ENCODE measurements at places on chromosomes 2 and 18.

- no peak for DNase-seq
Observed at GRCh38 chr18:77528872-77529271, 279.2 kb downstream of the GALR1 start.

- DNase-seq = no peak
Observed at GRCh38 chr2:149226790-149227189, 103.6 kb upstream of the LYPD6 start.

- DNase-seq = no peak
Observed at GRCh38 chr2:208186465-208186864, 3.4 kb downstream of the C2orf80 start.

DNA sequence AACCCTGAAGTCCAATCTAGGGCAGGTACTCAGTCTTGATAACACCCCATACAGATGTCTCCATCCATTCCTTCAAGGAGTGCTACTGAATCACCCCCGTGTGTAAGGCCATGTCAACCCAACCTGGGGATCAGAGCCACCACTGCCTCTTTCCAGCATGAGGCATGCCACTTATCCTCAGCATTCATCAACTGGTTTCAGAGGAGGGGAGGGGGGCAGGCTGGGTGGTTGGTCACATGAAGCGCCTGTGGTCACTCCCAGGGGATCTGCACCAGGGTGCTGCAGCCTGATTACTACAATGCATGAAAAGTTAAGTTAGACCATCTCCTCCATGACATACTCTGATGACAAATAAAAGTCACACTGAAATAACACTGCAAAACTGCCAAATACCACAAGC is 65.0 kb downstream of the UXS1 start:
- no peak for DNase-seq

DNA sequence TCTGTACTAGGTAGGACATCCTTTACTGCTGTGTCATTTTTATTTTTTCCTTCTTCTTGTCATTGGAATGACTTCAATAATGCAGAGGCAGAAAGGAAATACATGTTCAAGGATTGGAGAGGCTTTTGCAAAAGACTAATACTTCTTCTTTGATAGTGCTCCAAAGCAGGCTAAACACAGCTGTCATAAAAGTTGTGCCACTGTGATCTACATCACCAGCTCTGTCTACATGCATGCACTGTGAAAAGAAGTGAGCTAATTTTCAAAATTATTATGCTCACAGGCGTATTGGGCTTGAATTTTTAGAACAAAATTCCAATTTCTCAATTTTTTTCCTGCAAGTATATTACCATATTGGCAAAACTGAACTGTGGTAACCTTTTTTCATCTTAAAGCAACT is 37.5 kb upstream of the CALCRL start:
- no peak for DNase-seq

- no peak for DNase-seq
Observed at GRCh38 chr2:152566728-152567069, 150.6 kb downstream of the PRPF40A start.

GRCh38 chr2:15041429-15041837 is 408.9 kb downstream of the LRATD1 start:
- DNase-seq = peak; percentile 56

- no peak for DNase-seq
Observed at GRCh38 chr18:78271790-78272189, 707.8 kb upstream of the SALL3 start.

- no peak for DNase-seq
Observed at GRCh38 chr2:148754864-148755263, 110.3 kb downstream of the EPC2 start.

DNA sequence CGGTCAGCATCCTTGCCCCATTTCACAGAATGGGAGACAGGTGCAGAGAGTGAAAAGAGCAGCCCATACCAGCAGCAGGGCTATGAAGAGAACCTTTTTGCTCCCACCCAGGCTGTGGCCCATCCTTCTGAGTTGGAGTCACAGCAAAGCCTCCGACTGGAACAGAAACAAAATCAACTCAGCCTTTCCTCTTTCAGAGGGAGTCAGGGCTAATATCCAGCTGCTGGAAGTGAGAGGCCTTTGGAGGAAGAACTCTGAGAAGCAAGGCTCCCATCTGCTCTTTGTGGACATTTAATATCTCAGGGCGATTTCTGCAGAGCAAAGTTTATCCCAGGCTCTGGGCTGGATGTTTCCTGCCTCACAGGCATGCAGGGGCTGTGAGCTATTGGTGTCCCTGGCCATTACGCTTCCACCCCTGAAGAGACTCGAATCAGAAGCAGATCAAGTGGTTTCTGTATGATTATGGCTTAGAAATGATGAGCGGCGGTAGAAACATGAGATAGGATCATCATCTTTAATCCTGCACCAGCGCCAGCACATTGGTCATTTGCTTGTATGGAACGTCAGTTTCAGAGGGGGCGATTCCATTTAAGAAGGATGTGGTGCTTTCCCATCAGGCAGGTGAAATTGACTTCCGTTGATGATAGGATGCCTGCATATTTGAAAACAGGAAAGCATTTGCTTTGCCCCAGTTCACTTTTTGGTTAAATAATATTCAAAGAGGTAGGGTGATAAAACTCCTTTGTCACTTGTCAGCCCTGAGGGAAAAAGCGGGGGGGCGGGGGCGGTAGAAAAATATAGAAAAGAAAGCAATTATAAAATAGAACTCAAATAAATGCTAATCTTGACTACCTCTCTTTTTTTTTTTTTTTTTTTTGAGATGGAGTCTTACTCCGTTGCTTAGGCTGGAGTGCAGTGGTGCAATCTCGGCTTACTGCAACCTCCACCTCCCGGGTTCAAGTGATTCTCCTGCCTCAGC is 152.4 kb downstream of the LRRC30 start:
- DNase-seq = no peak

- no peak for DNase-seq
Observed at GRCh38 chr2:166238176-166238575, 110.4 kb upstream of the SCN1A start.

GRCh38 chr2:236642125-236642524 is 72.5 kb downstream of the ACKR3 start:
- peak; percentile 73 for DNase-seq

- no peak for DNase-seq
Observed at GRCh38 chr2:239544918-239545465, 144.2 kb upstream of the HDAC4 start.

GRCh38 chr2:95275601-95276243 is 1.5 kb downstream of the PROM2 start:
- DNase-seq = no peak

DNA sequence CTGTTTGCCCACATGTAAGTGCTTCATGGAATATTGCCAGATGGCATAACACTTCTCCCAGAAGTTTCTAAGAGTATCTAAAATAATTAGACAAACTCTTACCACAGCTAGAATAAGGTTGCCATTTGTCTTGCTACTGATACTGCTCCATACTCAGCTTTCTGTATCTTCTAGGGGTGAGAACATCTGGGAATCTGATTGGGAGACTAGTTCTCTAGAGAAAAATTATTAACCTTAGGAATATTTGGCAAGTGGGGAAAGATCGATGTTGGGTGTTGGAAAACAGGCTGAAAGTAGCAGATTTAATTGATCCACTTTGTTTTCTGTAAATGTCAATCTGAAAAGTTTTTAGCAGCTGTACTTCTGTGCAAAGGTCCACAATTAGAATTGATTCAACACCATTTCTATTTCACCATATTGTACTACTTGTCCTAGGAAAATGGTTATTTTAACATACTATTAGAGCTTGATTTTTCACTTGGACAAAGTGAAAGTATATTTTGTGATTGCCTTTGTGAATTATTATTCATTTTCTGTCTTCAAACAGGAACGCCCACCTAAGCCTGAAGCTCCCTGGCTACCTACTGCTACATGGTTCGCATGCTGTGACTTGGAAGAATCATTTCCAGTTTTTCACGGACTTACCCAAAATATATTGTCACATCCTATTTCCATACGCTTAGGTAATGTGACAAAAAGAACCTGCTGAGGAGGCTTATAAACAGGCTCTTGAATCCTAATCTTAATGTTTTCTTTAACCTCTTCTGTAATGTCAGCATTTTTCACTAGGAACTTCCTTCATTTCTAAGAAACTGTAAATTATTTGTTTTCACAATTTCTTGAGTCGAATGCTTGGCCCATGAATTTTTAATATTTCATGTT is 147.7 kb downstream of the TRABD2A start:
- DNase-seq = no peak

DNA sequence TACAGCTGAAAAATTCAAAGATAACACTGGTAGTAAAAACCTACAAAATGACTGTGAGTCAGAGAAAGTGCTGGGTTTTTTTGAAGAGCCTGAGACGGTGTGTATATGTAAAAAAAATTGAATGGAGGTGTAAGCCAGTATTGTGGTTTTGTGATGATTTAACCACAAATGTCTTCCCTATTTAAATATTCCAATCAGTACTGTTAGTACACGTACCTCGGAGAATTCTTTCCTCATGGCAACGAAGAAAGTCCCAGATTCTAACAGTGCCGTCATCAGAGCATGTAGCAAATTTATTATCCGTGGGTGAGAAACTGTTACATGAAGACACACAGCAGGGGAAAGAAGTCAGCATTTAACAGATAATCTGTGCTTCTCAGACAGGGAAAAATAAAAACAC is 48.1 kb downstream of the WDR33 start:
- no peak for DNase-seq

DNA sequence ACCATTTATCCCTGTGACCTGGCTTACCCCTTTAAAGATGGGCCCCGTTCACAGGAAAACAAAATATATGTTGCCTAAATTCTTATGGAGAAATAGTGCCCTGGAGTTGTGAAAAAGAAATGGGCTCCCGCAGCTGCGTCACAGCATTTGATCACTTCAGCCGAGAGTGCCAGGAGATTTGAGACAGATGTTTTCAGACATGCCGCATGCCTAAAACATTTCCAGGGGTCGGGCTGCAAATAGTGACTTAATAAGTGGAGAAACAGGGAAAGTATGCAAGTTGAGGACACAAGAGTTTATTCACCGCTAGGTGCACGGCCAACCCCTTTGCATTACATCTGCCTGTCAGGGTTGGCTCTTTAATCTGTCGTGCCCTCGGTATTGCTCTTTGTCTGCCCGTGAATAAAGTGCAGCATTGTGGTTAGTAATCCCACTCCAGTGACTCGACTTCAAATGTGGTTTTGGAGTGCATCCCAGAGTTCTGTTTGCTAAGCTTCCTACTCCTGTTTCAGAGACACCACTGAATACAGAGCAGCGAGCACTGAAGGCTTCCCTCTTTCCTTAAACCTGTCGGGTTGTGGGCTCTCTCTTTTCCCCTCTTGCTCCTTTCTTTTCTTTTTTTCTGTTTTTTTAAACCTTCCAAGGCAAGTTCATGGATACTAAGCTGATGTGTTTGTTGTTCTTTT is 187.5 kb downstream of the LTBP1 start:
- peak; percentile 87 for DNase-seq

DNA sequence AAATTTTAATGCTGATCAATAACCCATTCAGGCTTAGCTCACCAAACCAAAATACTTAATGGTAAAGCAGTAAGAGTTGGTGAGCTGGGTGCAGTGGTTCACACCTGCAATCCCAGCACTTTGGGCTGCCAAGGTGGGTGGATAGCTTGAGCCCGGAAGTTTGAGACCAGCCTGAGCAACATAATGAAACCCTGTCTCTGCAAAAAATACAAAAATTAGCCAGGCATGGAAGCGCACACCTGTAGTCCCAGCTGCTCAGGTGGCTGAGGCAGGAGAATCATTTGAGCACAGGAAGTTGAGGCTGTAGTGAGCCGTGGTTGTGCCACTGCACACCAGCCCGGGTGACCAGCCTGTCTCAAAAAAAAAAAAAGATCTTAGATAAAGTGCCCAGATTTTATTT is 35.7 kb upstream of the MPP4 start:
- no peak for DNase-seq

DNA sequence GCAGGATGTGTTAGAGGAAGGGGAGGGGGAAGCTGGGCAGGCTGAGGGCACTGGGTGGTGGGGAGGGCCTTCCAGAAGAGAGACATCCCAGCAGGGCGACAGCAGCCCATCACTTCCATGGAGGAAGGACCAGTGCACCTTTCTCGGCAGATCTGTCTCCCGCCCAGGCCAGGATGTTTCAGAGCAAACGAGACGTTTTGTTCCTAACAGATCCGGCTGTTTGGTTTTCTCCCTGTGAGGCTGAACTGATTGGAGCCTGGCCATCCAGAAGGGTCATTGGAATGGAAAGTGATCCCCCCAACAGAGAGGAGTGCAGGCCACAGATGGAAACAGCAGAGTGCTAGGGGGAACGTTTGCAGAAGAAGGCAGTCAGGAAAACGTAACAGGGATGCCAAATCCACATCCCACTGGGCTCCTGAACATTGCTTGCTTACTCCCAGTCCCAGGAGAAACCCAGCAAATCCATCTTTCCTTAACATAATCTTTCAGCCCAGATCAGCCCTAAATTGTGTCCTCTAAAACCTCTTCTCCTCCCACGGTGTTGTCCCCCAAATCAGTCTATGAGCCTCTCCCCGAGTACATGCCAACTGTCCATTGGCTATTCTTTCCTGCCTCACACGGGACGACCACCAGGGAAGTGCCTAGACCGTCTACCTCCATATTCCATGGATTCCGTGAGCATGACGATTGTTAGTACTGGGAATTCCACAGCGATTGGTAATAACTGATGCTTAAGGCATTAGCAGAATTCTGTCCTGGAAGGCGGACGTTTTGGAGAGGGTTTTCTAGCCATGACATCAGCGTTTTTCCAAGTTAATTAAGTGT is 126.8 kb downstream of the SEPTIN10 start:
- no peak for DNase-seq

GRCh38 chr18:10304853-10305252 is 149.6 kb upstream of the APCDD1 start:
- DNase-seq = no peak

- no peak for DNase-seq
Observed at GRCh38 chr18:4074647-4075046, 380.5 kb downstream of the DLGAP1 start.

DNA sequence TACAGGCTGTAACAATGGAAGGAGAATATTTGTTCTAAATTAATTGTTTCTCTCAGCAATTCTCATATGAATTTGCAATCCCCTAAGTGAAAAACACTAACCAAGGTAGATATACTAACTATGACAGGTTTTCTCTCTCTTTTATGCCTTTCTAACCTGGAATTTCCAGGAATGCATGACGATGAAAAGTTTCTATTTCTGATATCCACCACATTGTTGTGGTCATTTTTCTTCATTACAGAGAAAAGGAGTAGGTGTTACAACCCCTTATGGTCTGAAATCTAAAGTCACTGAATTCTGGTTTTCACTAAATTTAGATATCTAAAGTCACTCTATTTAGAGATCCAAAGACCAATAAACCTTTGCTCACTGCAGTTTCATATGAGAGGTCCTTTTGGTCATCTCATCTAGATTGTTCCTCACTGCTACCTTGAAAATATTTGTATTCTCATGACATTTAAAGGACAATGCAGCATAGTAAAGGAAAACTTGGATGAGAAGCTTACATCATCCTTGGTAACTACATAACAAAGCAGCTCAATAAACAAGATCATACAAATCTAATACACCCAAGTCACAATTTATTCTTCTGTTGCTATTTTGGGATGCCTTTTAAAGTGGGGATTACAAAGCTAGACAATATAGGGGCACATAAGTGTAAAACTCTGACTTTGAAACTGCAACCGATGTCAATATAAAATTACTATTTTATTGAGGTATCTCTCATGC is 85.8 kb downstream of the TCF4 start:
- no peak for DNase-seq

- peak; percentile 52 for DNase-seq
Observed at GRCh38 chr2:206642075-206643025, at the start of gene FAM237A. FAM237A (plus strand) TSS chr2:206642487; CDS start chr2:206644237, 1,750 bp downstream.

All from left hindlimb (tissue), 1 donor.